ENCODE measurements at places on chromosomes 2 and 18. TPM values are rescaled to one million over a fixed set of nuclear protein-coding genes. Genes with fewer than 3 reads are reported as not detected.

Gene SPC25
- total RNA-seq, result 10.8 TPM

- peak; percentile 98 for DNase-seq
Observed at GRCh38 chr2:227406177-227407031, 18.7 kb upstream of the SCYGR1 start.

GRCh38 chr2:241613017-241613780 is 23.8 kb downstream of the THAP4 start:
- no peak for DNase-seq

GRCh38 chr2:26184555-26185303 is 11.8 kb downstream of the GAREM2 start:
- DNase-seq, result peak; percentile 51

Gene MPHOSPH10
- 29.9 TPM for total RNA-seq

DNA sequence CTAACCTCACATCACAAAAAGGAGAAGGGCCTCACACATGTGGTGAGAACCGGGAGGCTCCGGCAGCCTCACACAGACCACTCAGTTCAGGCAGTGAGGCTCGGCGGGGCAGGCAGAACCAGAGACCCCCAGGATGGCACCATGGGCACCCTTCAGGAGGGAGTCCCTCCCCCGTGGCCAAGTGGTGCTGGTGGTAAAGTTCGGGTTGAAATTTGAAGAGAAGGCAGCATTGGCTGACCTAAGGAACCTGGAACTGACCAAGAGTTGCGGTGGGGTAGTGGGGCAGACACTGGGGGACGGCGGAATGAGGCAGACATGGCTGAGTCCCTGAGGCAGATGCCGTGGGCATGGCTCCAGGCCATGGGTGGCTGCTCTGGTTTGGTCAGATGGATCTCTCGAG is 239.3 kb upstream of the MYT1L start:
- no peak for DNase-seq

Gene IL36G
- not detected for total RNA-seq

GRCh38 chr2:53021828-53022227 is 745.8 kb upstream of the CHAC2 start:
- no peak for DNase-seq

Gene ARHGEF4
- total RNA-seq, result 4.2 TPM

- DNase-seq, result no peak
Observed at GRCh38 chr2:162044586-162044985, 29.4 kb downstream of the DPP4 start.

DNA sequence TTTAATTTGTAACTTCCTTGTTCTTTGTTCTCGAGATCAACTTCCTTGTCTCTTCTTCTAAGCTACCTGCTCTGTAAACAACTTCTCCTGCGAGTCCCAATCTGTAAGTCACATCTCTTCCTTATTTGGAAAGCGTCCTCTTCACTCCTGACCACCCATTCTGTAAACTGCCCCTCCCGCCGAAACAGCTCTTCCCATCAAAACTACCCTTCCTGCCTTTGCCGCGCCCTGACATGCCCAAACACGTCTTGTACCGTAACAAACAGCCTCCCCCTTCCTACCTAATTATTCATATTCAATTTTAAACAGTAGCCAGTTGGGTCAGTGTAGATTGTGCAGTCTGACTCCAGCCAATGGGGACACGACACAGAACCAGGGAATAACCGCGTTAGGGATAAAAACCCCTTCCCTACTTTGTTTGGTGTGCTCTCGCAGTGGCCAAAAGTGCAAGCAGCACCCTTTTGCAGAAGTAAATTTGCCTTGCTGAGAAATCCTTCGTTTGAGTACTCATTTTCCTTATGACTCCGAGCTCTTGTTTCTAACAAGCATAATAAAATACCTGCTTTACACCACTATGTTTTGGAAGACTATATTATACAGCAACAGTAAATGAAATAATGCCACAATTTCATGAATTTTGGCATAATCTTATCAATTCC is 39.8 kb downstream of the PIAS2 start:
- DNase-seq, result no peak

DNA sequence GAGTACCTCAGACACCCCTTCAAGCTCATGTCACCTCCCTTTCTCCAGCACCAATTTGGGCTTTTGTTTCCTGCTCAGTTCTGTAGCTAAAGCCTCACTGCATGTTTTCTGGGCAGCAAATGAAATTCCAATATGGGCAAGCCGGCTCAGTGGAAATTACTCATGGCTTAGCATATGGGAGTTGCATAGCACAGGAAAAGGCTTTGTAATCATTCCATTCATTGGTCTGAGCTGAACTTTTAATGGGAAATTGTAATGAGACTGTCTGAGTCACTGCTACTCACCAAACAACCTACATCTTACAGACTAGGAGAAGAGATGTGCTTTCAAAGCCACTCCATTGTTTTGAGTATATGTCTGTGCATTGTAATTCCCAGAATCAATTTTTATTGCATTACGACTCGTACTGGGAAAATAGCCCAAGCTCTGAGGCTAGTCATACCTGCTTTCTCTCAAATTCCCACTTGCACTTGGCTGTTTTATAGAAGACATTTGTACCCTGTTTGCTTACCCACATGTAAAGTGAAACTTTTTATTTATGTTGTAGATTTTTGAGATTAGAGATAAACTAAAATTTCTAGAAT is 139.5 kb upstream of the LRATD1 start:
- peak; percentile 6 for DNase-seq

Gene SGPP2
- not detected for total RNA-seq

GRCh38 chr2:101696272-101697123 is 1.0 kb upstream of the MAP4K4 start:
- no peak for DNase-seq

- no peak for DNase-seq
Observed at GRCh38 chr2:240932724-240933047, 26.6 kb downstream of the CROCC2 start.

DNA sequence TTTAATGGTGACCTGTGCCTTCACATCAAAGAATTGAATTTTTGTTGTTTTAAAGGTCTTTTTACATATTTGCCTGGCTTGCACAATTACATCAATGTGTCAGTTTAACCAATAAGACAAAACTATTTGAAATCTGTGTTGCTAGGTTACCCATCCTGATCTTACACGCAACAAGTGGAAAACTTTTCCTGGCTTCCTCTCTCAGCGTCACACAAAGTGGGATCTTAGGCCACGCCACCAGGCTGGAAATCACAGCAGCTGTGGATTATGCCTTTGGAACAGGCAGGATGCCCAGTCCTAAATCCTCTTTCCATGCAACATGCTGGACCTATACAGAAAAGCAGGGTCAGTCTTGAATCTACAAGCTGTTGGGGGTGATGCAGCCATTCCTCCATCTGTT is 298.2 kb upstream of the HNRNPA3 start:
- DNase-seq, result no peak

DNA sequence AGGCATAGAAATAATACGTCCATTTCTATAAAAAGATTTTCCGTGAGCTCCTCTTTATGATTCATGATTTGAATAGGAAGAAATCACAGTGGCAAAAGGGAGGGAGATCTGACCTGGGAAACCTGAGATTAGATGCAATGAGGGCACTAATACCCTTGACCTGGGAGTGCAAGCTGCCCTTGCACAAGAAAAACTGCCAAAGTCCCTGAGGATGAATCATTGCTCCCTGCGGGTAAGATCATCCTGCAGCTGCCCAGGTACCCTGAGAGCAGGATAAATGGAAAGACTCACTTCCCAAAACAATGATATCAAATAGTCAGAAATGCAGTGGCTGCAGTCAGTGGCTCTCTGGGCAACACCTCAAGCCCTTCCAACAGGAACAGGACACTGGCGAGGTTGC is 11.6 kb downstream of the FHL2 start:
- no peak for DNase-seq

Gene STARD6
- total RNA-seq, result 0.57 TPM

- no peak for DNase-seq
Observed at GRCh38 chr2:106117882-106118684, 76.0 kb downstream of the UXS1 start.

Gene PDE6D
- 32.6 TPM for total RNA-seq

- no peak for DNase-seq
Observed at GRCh38 chr2:52594026-52594425, 1173.6 kb upstream of the CHAC2 start.

GRCh38 chr18:45825258-45826044 is at the start of gene SIGLEC15:
Gene SIGLEC15, plus strand, starts transcription at chr18:45825675. Its CDS starts 54 bp downstream, at chr18:45825729.
- DNase-seq, result no peak

All from NCI-H460 (cell line).